ENCODE measurements at places on chromosomes 6 and 20. TPM values are rescaled to one million over a fixed set of nuclear protein-coding genes. Genes with fewer than 3 reads are reported as not detected.

DNA sequence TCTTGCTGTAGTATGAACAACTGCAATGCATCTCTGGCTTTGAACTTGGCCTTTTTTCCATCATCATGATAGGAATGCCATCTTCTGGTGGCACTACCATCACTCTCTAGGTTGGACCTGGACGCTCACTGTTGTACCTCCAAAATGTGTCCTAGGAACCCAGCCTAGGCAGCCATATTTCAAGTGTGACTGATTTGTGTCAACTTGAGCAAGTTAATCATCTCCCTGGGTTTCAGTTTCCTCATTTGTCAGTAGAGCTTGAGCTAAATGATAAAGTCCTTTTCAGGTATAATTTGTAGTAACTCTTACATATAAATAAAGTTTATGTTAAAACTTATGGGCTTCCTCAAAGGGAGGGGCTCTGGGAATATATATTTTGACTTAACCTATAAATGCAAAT, 241.7 kb upstream of the CEP162 start:
- no peak overlapping the region for H3K4me3 ChIP-seq
- no peak for DNase-seq
- no peaks in the 10 kb centered on the region for H3K4me1 ChIP-seq
- no peaks in the 10 kb centered on the region for H3K36me3 ChIP-seq

- no peak overlapping the region for H3K4me3 ChIP-seq
- H3K36me3 ChIP-seq: peaks cover 25% of the 10 kb centered on the region
- no peaks in the 10 kb centered on the region for H3K27me3 ChIP-seq
- no peak for DNase-seq
- peaks cover 25% of the 10 kb centered on the region for H3K4me1 ChIP-seq
- H3K27ac ChIP-seq: no peak overlapping the region
Measured at GRCh38 chr6:106318851-106319250, 6.7 kb downstream of the ATG5 start.

DNA sequence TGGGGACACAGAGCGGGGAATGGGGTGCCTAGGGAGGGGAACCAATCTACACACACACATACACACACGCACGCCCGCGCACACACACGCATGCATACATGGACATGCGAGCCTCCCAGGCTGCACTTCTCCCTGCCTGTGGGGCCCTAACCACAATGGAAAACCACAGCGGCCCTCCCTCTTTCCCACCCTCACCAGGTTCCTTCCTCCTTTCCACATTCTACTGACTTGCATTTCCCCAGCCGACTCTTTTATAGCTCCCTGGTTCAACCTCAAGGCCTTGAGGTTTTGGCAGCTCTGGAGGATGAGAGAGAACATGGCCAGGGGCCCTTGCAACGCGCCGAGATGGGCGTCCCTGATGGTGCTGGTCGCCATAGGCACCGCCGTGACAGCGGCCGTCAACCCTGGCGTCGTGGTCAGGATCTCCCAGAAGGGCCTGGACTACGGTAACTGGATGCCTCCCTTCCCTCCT, at the start of gene BPI:
TSS of gene BPI (plus strand) at position 249 of the 472 bp plus-strand sequence. CDS start at position 317, 68 bp downstream.
- no peaks in the 10 kb centered on the region for H3K36me3 ChIP-seq
- DNase-seq: no peak
- no peak within 1 kb of the TSS for H3K27ac ChIP-seq
- no peaks in the 10 kb centered on the region for H3K27me3 ChIP-seq
- H3K4me3 ChIP-seq: no peak within 1 kb of the TSS
- peaks cover 15% of the 10 kb centered on the region for H3K4me1 ChIP-seq

GRCh38 chr20:13353261-13353945, 132.3 kb downstream of the ISM1 start:
- H3K27me3 ChIP-seq: peaks cover 6% of the 10 kb centered on the region
- H3K4me3 ChIP-seq: no peak overlapping the region
- no peaks in the 10 kb centered on the region for H3K36me3 ChIP-seq
- H3K4me1 ChIP-seq: peaks cover 8% of the 10 kb centered on the region
- no peak overlapping the region for H3K27ac ChIP-seq

DNA sequence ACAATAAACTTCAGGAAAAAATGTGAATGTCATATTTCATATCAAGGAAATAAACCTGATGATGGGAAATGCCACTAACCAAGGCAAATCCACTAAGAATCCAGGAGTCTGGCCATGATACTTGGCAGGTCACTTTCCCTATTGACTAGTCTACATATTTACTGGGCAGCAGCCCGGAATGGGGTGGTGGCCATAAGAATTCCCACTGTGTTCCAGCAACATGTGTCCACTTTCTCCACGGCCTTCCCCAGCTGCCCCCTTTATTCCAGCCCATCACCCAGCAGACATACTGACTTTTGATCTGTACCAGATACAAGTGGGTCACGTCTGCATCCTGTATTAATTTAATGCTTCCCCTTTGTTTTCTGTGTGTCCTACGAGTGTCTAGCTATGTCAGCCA, 234.5 kb upstream of the PRDM1 start:
- no peak overlapping the region for H3K27ac ChIP-seq
- DNase-seq: no peak
- H3K27me3 ChIP-seq: peaks cover 11% of the 10 kb centered on the region

GRCh38 chr6:44257025-44257752, at the start of gene SLC35B2:
TSS of gene SLC35B2 (minus strand) at chr6:44257528. CDS start at chr6:44257410, 118 bp downstream.
- peaks cover 13% of the 10 kb centered on the region for H3K36me3 ChIP-seq
- H3K27ac ChIP-seq: peak within 1 kb of the TSS; percentile 94

DNA sequence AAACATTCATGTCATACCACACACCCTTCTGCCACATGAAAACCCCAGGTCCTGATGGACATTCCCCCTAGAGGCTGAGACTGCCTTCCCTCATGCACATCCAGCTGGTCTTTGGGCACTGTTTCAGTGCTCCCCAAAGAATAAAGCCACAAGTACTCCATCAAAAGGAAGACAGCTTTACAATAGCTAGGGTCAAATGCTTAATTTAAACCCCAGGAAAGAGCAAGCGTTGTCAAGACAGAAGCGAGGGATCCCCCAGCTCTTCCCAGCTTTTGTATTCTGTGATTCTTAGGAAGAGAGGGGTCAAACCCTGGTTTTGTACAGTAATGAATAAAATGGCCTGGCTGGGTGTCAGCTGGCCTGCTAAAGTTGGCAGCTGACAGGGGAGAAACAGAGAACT, 82.4 kb upstream of the IYD start:
- no peak for DNase-seq
- no peak overlapping the region for H3K4me3 ChIP-seq
- peaks cover 18% of the 10 kb centered on the region for H3K4me1 ChIP-seq
- peak overlapping the region; percentile 42 for H3K27ac ChIP-seq

GRCh38 chr6:113339209-113339608, 517.9 kb upstream of the MARCKS start:
- no peak overlapping the region for H3K27ac ChIP-seq
- H3K4me3 ChIP-seq: no peak overlapping the region
- peaks cover 17% of the 10 kb centered on the region for H3K4me1 ChIP-seq
- DNase-seq: no peak

DNA sequence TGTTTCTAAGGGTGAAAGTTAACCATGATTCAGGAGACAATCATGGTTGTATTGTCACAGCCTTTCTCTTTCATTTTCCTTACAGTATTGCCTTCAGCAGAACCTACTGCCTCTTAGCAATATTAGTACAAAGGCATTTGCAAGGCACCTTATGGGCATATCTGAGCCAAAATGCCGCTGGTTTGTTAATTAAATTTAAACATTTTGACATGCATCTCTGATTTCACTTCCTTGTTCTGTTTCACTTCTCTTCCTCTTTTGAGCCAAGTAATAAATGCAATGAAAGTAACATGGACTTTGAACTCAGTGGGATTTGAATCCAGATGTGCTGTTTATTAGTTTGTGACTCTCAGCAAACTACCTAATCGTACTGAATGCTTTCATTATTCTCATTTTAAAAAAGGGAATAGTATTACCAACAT, 467.4 kb upstream of the CITED2 start:
- no peaks in the 10 kb centered on the region for H3K36me3 ChIP-seq
- no peak overlapping the region for H3K4me3 ChIP-seq
- peaks cover 4% of the 10 kb centered on the region for H3K4me1 ChIP-seq
- H3K27ac ChIP-seq: no peak overlapping the region
- no peaks in the 10 kb centered on the region for H3K27me3 ChIP-seq

GRCh38 chr6:45386501-45386900, 8.8 kb upstream of the SUPT3H start:
- no peaks in the 10 kb centered on the region for H3K27me3 ChIP-seq
- no peak overlapping the region for H3K27ac ChIP-seq
- no peak for DNase-seq

DNA sequence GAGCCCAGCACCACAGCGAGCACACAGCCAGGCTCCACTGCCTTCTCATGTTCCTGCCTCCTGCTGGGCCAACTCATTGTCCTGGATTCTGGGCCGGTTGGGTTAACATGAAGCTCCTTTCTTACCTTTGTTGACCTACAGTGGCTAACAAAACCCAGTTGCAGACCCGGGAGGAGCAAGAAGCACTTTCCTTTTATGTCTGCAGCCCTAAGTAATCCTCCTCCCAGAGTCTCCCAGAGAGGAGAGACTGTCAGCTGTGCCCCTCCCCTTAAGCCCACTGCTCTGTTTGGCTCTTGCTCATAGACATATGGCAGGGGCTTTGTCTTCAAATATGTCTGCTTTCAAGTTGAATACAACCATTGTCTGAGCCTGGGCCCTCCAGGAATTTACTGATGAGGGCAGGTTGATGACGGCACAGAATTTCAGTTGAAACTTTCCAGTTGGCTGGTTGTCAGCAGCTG, 55.2 kb downstream of the PSMB1 start:
- DNase-seq: no peak
- no peaks in the 10 kb centered on the region for H3K36me3 ChIP-seq
- no peak overlapping the region for H3K4me3 ChIP-seq
- H3K27ac ChIP-seq: peak overlapping the region; percentile 59

- peak overlapping the region; percentile 54 for H3K27ac ChIP-seq
- H3K4me3 ChIP-seq: peak overlapping the region; percentile 91
- H3K36me3 ChIP-seq: no peaks in the 10 kb centered on the region
- peaks cover 18% of the 10 kb centered on the region for H3K4me1 ChIP-seq
- peak; percentile 87 for DNase-seq
Measured at GRCh38 chr20:32018269-32019155, 8.3 kb downstream of the CCM2L start.

DNA sequence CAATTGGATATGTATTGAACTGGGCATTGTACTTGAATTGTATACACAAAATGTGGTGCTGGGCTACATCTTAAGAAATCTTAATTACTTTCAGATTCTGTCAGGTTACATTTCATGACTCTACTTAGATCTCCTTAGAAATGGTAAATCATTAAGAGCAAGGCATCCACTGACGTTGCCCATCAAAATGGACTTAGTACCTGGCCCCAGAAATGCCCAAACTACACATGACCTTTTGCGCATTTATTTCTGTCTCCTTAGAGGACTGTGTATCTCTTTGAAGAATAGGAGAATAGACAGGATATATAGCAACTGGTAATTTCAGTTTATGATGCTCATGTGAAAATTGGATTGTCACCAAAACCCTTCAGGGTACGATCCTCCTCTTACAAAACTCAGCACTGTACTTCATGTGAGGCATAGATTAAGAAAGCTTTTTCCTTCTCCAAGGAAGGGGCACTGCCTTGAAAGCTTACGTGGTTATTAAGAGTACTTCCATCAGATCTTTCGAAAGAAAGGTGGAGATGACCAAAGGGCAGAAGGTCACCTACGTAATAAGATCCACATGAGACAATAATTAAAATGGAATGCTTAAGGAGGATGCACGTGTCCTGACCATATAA, 61.4 kb upstream of the BMP2 start:
- H3K27me3 ChIP-seq: no peaks in the 10 kb centered on the region
- H3K27ac ChIP-seq: no peak overlapping the region
- no peak overlapping the region for H3K4me3 ChIP-seq
- peaks cover 27% of the 10 kb centered on the region for H3K4me1 ChIP-seq

GRCh38 chr6:136607932-136608772, 57.9 kb upstream of the MAP7 start:
- peak overlapping the region; percentile 43 for H3K27ac ChIP-seq
- peaks cover 12% of the 10 kb centered on the region for H3K4me1 ChIP-seq
- peak; percentile 72 for DNase-seq
- H3K4me3 ChIP-seq: no peak overlapping the region

DNA sequence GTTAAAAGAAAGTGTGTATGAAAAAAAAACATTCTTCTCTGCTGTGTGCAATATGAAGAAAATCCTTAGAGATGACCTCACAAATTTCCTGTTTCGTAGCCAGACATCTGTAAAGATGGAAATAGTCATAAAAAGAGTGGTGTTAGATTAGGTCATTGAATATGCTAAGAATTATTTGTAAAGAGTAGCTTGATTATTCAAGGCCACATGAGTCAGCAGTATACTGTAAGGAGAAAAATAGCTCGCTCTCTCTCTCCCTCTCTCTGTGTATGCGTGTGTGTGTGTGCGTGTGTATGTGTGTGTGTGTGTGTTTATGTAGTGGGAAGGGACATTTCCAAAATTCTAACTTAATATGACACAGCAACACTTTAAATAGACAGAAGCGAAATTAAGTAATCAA, 78.8 kb downstream of the PTCHD4 start:
- no peaks in the 10 kb centered on the region for H3K36me3 ChIP-seq
- no peak overlapping the region for H3K4me3 ChIP-seq
- no peaks in the 10 kb centered on the region for H3K27me3 ChIP-seq
- H3K4me1 ChIP-seq: no peaks in the 10 kb centered on the region

DNA sequence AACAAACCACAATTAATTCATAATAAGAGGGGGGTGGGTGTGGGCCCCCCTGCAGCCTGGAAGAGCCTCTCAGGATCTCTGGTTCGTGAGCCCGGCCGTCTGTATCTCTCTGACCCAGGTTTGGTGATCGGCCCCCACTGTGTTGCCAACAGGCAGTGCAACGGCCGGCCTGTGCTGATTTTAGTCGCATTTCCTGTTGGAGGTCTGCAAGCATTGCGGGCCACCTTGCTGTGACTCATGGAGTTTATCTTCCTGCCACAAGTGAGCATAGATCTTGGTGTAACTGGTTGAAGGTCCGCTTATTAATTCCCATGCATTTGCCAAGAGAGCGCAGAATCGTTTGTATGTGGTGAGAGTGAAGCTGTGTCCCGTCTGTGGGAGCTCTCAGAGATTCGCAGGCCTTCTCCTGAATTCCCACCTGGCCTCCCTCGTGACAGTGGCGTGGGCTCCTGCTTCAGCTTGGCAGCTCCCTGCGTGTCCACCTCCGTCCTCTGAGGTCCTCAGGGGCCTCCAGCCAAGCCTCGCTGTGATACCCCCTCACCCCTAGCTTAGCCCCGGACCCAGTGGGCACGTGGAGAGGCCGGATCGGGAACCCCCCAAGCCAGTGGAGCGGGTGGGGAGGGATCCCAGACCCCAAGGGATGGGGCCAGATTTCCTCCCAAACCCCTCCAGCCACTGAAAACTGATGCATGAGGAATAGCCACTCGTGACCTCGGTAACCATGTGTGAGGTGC, 269.8 kb downstream of the CDH4 start:
- no peak overlapping the region for H3K27ac ChIP-seq
- no peaks in the 10 kb centered on the region for H3K36me3 ChIP-seq
- H3K4me1 ChIP-seq: peaks cover 3% of the 10 kb centered on the region
- no peak for DNase-seq

Gene KIAA1755
- 4.7 TPM for total RNA-seq

Gene PCK1
- total RNA-seq: 4.7 TPM

Gene MAS1
- total RNA-seq: not detected

Gene AIF1
- 0.59 TPM for total RNA-seq

Gene KCNQ5
- 1.7 TPM for total RNA-seq

Gene OLIG3
- 1.2 TPM for total RNA-seq

Gene HMGCLL1
- total RNA-seq: 1.9 TPM

Gene LY6G6C
- 2.5 TPM for total RNA-seq

Gene SEMG1
- not detected for total RNA-seq

Gene OARD1
- total RNA-seq: 30.7 TPM
